Caki2 (cell line): ENCODE measurements at places on chromosomes 3 and 15. TPM values are rescaled to one million over a fixed set of nuclear protein-coding genes. Genes with fewer than 3 reads are reported as not detected.

DNA sequence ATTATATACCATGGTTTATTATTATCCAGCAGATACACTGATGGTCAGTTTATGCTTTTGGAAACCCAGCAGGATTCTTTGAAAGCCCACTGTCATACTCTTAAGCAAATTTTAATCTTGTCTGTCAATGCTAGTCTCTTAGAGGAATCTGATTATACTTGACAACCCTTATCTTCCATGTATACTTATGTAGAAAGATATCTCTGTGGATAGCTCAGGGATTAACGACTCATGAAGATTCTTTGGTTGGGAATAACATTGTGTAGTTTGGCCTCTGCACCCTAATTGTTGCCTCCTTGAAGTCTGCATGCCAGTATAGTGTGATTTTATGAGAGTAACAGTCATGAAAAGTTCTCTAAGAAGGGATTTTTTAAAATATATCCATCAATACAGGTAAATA is 33.0 kb downstream of the FILIP1L start:
- no peak for DNase-seq

DNA sequence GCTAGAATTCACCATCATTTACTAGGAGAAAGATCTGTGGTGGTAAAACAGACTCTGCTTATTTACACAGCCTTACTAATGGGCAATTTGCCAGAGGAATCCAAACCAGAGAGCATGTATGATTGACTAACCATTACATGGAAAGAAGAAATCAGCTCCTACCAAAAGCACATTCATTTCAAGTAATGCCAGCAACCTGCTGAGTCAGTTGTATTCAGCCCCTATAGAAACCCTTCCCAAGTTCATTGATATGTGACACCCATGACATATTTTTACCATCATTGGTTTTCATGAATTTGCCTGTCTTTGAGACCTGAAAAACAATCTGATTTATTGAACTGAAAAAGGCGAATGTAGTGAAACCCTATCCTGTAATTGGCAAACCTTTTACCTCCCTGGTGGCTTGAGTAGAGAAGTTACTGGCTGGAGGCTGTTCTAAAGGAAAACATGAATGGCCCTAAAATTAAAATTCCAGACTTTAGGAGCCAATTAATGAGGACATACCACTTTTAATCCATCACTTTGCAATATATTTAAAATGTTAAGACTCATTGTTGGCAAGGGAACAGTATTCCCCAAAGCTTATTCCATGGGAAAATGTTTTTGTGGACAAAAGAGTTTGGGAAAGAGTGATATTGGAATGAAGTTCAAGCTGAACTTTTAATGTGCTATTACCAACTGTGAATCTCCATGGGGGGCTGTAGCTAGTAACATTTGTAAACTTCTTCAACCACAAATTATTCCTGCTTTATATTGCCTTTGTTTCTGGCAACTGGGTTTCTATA is 542.9 kb downstream of the FHIT start:
- peak; percentile 35 for DNase-seq

The FSIP1 gene
- 0.14 TPM in 1 of 2 replicates, not detected in the other for total RNA-seq

The HGD gene
- total RNA-seq: 73.3 and 81.7 TPM in 2 replicates
